ENCODE measurements at places on chromosomes 3 and 15.

- DNase-seq = no peak
Measured at GRCh38 chr3:131804565-131805133, 230.2 kb downstream of the CPNE4 start.

- no peak for DNase-seq
Measured at GRCh38 chr3:136535906-136536305, 216.3 kb downstream of the STAG1 start.

GRCh38 chr15:48564690-48565089 lies 80.8 kb downstream of the FBN1 start:
- no peak for DNase-seq

DNA sequence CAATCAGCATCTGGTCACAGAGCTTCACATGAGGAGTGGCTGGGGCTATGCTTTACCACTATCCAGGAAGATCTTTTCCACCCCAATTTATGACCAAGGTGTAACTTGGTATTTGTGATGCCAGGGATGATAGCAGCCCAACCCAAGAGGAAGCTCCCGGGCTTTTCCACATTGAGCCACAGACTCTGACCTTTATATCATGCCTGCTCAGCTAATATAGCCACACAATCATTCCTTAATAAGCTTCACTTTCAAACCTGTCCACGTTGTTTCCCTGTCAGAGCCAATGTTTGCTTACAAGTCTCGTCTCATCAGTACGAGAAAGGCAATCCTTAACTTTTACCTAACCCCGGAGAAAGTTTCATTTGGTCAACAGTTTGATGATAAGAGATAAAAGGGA lies 330.9 kb downstream of the SHQ1 start:
- DNase-seq = no peak

DNA sequence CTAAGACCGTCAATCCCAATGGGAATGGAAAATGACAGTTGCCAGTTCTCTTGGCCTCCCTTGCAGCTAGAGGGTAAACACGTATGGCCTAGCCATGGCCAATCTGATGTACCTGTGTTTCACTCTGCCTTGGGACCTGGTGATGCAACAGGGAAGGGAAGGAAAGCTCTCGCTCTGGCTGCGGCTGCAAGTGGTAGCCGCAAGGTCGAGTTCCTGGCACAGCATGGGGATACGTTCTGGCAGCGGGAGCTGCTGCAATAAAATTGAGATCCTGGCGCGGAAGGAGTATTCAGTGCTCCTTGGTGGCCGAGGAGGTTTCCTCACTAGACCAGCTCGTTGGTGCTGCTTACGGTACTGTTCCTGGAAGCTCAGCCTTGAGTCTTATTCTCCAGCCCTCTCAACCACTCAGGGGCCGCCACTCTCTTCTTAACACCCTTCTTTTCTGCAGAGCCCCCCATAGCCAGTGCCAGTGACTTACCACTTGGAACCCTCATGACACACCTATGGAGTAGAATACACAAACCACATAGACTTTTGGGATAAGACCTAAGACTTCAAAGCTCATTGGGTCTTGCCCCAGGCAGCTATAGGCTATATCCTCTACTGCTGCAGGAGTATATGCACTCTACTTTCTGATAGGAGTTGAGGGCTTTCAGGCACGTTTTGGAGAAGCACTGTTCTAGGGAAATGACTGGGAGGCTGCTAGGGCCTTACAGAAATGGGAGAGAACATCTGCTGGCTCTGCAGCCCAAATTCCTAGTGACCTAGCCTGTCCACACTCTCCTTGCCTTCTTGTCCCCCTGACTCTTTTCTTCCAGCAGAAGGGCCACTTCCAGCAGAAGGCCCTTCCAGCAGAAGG lies 2.7 kb downstream of the KY start:
- no peak for DNase-seq

DNA sequence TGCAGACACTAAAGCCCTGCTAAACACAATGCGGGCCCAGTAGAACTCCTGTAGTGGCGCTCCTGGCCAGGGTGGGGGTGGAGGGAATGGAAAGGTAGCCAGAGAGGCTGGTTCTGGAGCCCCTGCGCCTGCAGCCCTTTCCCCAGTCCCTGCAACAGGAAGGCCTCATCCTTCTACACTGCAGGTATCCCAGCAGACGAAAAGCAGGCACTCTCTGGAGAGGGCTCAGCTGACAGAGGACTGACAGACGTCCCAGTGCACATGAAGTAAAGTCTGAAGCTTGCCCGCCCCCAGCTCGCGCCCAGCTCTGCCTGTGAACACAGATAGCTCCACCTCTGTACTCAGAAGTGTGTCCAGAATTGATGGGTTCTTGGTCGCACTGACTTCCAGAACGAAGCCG lies 46.0 kb downstream of the NSMCE3 start:
- DNase-seq = no peak

DNA sequence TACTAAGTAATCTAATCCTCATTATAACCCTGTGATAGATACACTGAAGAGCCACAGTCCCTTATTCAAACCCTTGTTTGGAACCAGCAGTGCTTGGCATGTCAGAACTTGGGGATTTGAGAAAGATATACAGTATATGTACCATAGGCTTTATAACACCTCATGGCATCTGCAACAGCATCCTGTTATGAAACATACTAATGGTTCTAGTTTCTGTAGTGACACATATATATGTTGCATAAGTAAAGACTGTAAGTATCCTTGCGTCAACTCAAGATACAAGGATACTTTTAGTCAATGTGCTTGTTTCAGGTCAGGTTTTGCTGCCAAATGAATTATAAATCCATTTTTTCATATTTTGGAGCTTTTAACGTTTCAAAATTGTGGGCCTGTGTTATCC lies 58.5 kb downstream of the CCNL1 start:
- DNase-seq = no peak

DNA sequence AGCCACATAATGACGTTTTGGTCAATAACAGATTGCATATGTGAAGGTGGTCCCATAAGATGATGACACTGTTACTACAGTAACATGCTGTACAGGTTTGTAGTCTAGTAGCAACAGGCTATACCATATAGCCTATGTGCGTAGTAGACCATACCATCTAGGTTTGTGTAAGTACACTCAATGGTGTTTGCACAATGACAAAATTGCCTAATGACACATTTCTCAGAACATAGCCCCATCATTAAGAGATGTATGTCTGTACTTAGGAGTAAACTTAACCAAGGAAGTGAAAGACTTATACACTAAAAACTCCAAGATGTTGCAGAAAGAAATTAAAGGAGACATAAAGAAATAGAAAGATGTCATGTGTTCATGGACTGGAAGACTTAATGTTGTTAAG lies 66.2 kb downstream of the RPLP1 start:
- no peak for DNase-seq

DNA sequence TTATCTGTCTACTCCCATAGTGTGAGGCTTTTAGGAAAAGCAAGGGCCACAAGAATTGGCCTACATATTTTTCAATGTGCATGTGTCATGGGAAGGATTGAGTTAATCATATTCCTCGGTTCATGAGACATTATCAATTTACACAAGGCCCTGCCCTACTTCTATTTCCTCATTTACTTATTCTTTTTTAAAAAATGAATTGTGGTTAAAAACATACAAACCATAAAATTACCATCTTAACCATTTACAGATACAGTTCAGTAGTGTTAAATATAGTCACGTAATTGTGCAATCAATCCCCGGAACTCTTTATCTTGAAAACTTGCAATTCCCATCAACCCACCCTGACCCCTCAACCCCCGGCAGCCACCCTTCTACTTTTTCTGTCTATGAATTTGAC lies 284.0 kb upstream of the GADL1 start:
- no peak for DNase-seq

- DNase-seq = no peak
Measured at GRCh38 chr3:159922193-159922840, 66.3 kb upstream of the IL12A start.

DNA sequence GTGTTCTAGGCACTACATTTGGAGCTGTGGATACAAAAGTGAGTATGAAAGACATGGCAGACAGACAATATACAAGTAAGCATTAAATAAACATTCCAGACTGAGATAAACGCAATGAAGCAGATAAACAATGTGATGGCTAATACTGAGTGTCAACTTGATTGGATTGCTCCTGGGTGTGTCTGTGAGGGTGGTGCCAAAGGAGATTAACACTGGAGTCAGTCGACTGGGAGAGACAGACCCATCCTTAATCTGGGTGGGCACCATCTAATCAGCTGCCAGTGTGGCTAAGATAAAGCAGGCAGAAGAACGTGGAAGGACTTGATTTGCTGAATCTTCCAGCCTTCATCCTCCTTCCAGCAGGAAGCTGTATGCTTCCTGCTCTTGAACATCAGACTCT lies 77.2 kb downstream of the CADPS start:
- DNase-seq = no peak

- DNase-seq = no peak
Measured at GRCh38 chr15:60195611-60196010, 191.5 kb downstream of the FOXB1 start.

DNA sequence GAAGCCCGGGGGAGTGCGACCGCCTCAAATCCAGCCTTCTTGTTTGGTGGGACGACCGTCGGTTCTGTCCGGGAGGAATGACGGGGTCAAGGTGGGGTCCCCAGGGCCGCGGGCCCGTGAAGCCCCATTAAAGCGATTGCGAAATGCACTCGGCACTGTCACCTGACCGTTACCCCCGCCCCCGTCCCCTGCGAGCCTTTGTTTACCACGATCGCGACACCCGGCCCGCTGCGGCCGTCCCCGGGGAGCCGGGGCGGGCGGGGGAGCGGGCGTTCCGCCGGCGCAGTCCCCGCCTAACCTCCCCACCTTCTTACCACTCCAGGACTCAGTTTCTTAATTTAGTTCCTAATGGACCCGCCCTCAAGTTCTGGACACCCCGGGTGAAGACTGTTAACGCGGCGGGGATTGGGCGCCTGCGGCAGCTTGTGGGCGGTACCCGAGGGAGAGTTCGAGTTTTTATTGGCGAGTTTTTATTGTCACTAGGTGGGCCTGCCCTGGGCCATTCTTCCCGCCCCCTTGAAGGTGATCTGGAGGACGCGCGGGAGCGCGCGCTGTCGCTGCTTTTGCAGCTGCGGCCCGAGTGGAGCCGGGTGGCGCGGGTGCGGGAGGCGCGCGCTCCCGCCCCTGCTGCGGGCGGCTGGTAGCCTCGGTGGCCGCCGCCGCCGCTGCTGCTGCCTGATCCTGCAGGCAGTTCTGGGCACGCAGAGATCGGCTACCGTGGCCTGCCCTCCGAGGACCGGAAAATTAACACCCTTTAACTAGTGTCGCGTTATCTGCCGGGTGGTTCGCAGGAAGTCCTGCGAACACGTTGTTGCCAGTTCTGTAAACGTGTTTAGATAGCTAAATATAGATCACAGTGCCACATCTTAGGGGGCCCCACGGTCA lies 1.0 kb downstream of the KLHL24 start:
- DNase-seq = peak; percentile 86

DNA sequence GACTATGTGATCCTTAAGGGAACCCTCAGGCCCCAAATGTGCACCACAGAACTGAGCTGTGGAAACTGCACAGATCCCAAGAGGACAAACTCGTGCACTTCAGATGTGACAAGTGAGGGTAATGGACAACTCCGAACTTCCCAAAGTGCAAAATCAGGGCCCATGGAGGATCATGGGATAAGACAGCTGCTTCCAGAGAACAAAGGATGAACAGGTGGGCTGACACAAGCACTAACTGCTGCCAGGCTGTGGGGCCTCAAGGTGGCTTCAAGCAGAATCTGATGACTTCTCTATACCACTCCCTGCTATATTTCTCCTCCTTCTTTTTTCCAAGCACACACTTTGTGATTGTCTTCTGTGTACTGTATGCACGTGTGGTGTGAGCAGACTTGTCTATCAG lies 5.4 kb downstream of the TARS3 start:
- no peak for DNase-seq

GRCh38 chr15:41936155-41936554 lies 36.2 kb downstream of the EHD4 start:
- no peak for DNase-seq

GRCh38 chr3:134357914-134358811 lies 16.1 kb downstream of the AMOTL2 start:
- DNase-seq = no peak

DNA sequence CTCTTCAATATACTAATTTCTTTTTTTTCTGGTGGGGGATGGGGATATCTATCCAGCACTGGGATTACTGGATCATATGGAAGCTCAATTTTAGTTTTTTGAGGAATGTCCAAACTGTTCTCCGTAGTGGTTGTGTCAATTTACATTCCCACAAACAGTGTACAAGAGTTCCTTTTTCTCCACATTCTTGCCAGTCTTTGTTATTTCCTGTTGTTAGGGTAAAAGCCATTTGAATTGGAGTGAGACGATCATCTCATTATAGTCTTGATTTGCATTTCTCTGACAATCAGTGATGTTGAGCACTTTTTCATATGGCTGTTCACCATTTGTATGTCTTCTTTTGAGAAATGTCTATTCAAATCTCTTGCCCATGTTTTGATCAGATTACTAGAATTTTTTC lies 12.8 kb upstream of the WDR49 start:
- no peak for DNase-seq

GRCh38 chr3:31354373-31354772 lies 178.4 kb upstream of the STT3B start:
- no peak for DNase-seq

- no peak for DNase-seq
Measured at GRCh38 chr3:119084371-119085069, 49.9 kb upstream of the IGSF11 start.

DNA sequence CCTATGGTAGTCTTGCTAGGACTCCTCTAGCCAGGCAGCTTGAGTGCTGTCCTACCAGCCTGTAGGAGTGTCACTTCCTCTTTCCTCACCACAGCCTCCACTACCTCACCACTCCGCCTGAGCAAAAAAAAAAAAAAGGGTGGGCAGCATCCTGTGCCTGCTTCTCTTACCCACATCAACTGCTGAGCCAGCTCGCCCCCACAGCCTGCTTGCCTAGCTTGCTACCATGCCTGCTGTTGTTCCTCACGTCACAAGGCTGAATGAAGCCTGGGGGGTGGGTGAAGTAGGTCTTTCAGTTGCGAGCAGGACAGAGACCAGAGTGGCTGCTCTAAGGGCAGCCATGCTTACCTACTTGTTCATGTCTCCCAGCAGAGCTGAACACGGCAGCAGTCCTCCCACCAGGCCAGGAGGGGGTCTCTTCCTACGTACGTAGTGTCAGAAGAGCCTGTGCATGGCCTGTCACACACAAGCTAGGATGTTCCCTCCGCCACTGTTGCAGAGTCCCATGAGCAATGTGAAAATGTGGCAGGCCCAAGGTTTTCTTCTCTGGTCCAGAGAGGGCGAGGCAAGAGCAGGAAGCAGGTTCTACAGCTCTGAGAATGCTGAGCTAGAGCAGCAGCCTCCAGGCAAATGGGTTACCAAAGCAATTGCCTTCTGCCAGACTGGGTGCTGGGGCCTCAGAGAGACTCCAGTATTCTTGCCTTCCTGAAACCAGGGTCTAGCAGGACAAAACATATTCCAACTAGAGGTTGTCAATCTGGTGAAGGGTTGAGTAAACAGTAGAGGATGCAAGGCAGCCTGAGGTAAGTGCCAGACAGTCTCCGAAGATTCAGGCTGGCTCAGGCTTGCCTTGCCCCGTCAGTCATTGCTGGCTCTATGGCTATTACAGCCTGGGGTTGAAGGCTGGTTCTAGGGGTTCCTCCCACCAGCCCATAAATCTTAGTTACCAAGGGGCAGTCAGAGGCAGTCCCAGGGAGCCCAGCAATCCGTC lies 8.1 kb downstream of the PPM1M start:
- DNase-seq = peak; percentile 83

- DNase-seq = no peak
Measured at GRCh38 chr15:96300836-96301235, 29.7 kb upstream of the NR2F2 start.
